ENCODE measurements at places on chromosomes 7 and 10.

DNA sequence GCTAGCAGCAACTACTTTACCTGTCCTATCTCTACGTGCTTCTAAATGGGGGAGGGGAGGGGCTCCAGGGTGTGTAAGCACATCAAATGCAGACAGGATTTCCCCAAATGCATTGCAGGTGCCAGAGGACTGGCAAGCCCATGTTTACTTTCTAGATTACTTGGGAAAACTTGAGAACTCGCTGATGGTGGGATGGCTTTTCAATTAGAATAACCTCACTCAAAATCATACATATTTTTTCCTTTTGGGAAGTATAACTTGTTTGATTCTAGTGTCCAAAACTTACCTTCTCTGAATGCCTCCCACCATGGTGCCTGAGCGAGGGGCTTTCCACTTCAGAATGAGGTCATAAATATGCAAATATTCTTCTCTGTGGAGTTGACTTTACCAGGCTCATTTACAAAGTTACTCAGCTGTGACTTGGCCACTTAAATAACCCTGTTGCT is 191.3 kb upstream of the RHOBTB1 start:
- DNase-seq = no peak

DNA sequence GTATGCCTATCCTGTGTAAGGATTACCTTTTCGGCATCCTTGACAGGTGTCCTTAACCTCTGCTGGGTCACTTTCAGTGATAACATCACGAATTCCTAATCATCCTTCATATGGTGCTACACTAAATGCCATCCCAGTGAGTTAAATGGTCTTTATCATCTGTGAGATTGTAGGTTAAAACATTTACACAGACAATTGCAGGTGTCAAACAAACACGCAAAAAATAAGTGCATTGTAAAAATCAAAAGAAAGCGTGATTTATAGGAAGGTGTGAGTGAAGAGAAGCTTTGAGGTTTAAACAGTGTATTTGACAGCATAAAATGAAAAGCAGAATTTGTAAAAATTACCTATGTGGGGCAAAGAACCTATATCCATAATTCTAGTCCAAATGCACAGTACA is 111.5 kb upstream of the IFRD1 start:
- DNase-seq = no peak

GRCh38 chr10:69472142-69472541 is 20.9 kb downstream of the TSPAN15 start:
- no peak for DNase-seq

DNA sequence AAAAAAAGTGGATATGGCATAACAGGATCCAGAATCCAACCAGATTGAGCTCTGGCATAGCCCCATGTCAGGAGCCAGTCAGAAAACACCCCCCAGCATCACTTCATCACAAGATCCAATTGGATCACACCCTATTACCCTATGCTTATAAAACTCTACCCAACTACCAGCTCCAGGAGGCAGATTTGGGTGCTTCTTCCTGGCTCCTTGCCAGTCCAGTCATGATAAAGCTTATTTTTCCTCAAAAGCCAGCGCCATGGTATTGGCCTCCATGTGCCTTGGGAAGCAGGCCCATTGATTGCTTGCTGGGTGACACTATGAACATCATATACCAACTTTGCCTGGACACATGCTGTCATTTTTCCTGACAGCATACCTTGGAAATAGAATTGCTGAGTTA is 281.4 kb upstream of the MKLN1 start:
- DNase-seq = no peak

- DNase-seq = no peak
Observed at GRCh38 chr10:107611115-107611514, 446.6 kb upstream of the SORCS1 start.

DNA sequence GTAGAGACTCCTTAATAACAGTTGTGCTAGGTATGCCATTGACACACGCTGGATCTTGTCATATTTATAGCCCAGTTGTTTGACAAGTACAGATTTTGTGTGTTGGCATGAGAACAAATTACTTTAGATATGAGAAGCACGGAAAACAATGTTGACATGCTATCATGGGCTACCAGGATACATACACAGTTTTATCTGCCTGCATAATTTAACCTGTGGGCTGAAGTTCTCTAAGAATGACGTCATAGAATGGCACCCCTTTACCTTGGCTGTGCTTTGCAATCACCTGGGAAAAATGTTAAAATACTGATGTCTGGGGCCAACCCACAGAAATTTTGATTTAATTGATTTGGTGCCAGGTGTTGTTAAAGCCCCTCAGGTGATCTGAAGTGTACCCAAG is 2.8 kb downstream of the PLA2G12B start:
- no peak for DNase-seq

DNA sequence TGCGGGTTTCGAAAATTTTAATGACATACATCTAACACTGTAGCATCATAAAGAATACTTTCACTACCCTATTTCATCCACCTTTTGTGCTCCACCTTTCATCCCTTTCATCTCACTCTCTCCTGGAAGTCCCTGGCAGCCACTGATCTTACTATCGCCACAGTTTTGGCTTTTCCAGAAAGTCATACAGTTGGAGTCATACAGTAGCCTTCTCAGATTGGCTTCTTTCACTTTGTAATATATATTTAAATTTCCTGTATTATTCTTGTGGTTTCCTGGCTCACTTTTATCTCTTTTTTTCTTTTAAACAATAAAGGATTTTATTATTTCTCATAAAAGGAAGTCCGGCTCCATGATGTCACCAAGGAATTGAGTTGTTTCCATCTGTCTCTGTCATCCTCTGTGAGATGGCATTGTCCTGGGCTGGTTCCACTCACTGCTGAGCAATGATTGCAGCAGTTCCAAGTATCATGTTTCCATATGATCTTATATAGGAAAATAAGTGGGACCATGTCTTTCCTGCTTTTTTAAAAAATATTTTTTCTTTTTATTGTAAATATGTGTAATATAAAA is 626.3 kb downstream of the POM121L12 start:
- no peak for DNase-seq
